ENCODE measurements at places on chromosomes 2 and 18.

DNA sequence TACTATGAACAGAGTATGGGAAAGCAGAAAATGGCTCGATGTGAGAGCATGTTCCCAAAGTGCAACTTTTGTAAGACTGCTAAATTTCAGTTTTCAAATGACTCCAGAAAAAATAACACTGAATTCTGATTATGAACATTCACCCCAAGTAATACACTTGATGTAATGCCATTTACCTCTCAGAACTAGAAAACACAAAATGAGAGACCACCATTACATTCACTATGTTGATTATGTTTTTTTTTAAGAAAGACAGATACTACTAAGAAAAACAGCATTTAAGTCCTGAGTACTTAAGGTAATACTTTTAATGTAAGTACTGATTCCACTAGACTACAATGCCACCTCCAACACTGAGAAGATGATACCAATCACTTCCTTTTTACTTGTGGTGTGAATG, 38.5 kb downstream of the SFT2D3 start:
- DNase-seq, result no peak

- DNase-seq, result no peak
Observed at GRCh38 chr18:6198585-6198984, 216.1 kb downstream of the L3MBTL4 start.

GRCh38 chr2:1591978-1592907, 152.1 kb downstream of the PXDN start:
- no peak for DNase-seq

- no peak for DNase-seq
Observed at GRCh38 chr2:9356261-9356660, 67.1 kb downstream of the ITGB1BP1 start.

DNA sequence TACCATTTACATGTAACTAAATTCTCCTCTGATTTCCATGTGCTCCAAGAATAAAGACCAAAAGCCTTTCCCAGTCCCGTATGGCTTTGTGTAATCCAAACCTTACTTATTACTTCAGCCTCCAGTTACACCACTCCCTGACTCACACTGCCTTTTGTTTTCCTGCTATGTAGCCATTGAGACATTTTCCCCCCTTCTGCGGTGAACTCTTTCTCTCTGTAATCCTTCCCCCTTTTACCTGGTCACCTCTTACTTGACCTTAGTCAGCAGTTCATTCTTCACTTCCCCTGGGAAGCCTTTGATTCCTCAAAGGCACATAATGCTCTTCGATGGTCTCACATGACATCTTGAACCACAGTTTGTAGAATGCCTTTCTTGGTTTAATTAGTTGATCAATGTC, 256.0 kb upstream of the FANCL start:
- no peak for DNase-seq

- DNase-seq, result peak; percentile 2
Observed at GRCh38 chr18:35998967-35999366, 26.5 kb downstream of the RMP24 start.

GRCh38 chr2:134718023-134718816, 580 bp downstream of the TMEM163 start:
- no peak for DNase-seq

DNA sequence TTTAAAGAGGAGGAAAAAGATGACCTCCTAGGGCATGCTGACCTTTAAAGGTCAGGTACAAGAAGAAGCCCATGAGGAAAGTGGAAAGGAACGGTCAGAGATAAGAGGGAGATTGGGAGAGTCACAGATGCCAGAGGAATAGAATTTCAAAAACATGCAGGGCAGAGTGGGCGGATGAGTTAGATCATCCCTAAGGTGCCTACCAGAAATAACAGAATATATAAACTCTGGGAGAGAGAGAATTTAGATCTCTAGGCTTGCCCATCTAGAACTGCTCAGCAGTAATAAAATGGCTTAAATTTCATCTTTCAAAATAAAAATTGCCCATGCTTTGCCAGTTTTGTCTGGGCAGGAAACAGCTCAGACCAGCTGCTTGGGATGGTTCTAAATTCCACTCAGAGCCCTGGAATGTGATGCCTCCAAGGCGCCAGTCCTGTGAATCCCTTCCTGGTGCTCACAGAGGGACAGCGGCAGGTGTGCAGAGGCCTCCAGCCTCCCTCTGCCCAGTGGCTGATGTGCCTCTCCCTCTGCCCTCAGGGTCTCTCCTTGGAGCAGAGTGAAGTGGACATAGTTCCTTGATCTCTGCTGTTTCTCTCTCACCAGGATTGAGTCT, 130.9 kb downstream of the ANTXR1 start:
- DNase-seq, result no peak

- DNase-seq, result no peak
Observed at GRCh38 chr2:68721482-68722101, 13.0 kb upstream of the ARHGAP25 start.

DNA sequence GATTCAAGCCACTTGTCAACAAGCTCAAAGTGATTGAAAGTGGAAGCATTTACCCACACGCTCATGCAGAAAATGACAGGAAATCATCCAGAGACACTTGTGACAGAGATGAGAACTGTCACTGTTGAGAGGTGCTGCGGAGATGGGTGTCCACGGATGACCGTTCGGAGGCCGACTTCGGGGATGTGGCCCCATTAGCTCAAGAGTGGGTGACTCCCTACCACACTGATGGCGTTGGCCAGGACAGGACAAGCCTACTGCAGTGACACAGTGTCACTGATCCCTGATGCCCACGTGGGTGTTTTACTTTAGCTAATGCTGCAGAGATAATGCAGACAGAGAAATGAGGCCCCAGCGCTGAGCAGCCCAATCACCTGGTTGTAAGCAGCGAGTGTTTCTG, 81.5 kb upstream of the YWHAQ start:
- no peak for DNase-seq

GRCh38 chr2:85419009-85419675, 628 bp downstream of the SH2D6 start:
- DNase-seq, result no peak

GRCh38 chr2:205766779-205767359, 84.6 kb downstream of the NRP2 start:
- peak; percentile 18 for DNase-seq

DNA sequence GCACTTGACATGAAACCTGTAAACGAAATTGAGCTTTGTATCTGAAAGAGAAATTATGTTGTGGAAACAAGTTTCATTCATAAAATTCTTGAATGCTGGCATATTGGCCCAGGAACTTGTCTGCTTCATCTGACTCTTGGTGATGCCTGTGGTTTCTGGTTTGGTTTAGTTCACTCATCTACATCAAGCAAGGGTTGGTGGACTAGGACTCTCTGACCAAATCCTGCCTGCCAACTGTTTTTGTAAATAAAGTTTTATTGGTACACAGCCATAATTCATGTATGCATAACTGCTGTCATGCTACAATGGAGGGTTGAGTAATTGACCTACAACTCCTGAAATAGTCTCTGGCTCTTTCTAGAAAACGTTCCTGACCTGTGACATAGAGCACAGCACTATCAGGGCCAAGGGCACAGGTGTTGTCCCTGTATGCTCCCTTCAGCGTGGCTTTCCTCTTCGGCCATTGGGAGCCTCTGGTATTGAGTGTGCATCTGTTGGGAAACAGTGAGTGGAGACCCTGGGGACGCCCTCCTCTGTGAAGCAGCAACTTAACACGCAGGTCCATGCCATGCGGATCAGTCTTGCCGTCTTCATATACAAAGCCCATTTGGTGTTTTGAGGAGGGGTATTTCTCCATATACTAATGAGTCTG, 226.3 kb downstream of the SH3RF3 start:
- DNase-seq, result no peak

GRCh38 chr18:66209656-66210055, 394.2 kb downstream of the CDH19 start:
- DNase-seq, result no peak

DNA sequence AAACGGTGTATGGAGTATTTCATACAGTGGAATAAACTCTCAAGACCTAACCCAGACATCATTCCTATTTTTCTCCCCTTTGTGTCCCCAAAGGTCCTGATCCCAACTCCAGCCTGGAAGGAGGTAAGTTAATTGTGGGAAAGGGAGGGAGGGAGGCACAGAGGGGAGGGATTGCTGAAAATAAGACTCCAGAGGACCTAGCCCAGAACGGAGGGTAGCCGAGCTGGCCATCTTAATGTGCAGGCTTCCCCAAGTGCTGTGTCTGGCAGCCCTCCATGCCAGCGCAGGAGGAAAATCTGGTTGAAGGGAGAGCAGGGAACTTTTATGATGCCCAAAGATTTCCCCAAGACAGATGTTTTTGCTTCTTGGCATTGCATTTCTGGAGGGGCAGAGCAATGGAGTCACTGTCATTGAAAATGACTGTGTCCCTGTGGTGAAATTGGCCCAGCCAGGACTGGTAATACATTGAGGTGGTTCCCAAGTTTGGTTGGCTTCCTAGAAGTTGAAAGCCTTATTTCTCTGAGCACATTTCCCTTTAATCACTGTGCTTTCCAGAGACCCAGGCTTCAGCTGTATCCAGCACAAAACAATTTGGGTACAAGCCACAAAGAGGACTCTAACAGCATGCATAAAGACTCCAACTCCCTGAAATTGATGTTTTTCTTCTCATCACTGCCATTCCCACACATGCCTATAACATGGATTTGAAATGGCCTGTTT, 202.7 kb downstream of the AGPS start:
- DNase-seq, result no peak

DNA sequence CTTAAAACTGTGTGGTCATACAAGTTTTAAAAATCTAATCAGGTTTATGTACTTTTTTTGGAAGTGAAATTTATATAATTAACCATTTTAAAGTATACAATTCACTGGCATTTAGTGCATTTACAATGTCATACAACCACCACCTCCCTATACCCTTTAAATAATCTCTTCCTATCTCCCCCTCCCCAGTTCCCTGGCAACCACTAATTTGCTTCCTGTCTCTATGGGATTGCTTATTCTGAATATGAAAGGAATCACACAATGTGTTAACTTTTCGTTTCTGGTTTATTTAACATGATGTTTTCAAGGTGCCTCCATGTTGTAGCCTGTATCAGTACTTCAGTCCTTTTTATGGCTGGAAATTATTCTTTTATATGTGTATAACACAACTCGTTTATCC, 19.4 kb downstream of the CHMP3 start:
- no peak for DNase-seq

DNA sequence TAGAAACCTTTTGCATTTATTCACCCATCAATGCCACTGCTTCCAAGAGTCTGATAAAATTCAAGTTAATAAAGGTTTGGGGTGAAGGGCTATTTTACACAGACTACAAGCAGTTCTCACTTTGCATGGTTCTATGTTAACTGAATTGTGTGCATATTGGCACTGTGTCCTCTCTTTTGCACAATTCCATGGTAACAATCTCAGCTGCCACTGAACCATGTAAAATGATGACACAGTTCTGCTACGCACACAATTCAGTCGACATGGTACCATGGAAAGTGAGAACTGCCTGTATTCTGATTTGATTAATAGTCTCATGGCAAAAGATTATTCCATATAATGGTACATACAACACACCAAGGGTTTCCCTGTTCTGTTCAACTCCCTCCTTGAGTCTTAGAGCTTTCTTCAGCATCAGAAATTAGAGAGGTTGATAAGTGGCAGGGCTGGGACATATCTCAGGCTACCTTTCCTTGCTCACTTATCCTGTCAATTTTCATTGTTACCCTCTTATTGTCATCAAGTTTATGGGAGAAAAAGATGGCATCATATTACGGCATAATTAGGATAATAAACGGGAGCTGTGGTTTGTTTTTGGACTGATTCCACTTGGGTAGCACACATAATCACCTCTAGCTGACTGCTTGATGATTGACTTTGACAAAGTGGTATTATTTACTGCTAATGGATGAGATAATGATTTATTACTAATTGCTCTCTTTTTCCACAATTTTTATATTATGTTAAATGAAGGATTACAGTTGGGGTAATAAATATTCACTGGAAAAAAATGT, 139.3 kb upstream of the CREB1 start:
- DNase-seq, result no peak

DNA sequence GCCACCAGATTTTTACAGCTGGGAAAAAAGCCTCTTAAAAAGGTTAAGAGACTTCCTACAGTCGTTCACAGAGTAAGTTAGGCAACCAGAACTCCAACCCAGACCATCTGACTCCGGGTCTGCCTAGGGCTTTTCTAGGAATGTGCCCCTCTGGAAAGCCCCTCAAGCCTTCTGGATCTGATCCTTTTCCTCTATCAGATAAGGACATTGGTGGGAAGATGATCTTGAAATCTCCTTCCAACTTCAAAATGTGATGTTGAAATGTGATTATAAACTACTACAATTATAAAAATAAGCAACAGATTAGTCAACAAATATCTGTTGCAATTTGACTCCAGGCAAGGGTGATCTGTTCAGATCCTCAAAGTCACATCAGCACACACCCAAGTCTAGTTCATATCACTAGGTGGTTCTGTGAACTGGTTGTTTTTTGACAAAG, 270.4 kb downstream of the ARHGAP15 start:
- no peak for DNase-seq

DNA sequence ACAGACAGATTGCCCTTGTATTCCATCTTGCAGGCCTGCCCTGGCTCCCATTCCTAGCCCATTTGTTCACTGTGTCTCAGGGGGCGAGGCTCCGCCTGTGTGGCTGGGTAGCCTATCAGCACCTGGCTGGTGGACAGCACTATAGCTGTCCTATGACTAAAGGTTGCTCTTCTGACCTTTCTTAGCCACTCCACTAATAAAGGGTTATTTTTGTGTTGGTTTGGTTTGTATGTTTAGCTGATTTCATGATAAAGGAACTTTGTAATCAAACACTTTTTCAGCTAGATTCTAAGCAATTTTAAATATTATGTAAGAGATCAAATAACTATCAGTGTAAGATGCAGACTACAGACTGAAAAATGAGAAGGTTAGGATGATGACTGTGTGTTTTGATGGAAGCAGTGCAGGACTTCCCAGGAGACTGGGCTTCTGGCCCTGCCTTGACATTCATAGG, 72.2 kb downstream of the CRIM1 start:
- DNase-seq, result no peak

GRCh38 chr2:18550433-18550832, 10.0 kb downstream of the RDH14 start:
- no peak for DNase-seq

DNA sequence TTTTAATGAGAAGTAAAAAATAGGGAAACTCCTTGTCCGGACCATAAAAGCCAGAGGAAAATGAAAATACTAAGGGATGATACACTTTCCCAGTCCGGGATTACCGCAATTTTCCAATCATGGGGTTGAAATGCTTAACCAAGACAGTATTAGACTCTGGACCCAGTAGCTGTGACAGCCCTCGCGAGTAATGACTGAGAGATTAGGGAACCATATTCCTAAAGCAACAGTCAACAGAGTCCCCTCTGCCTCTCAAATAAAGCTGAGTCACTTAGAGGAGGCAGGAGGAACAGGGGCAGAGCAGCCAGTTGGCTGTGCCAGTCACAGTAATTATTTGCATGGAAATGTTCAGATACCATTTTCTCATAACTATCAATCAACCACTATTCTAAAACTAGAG, 34.8 kb downstream of the GPATCH11 start:
- DNase-seq, result no peak

- no peak for DNase-seq
Observed at GRCh38 chr2:112183327-112184025, 45.3 kb downstream of the FBLN7 start.

DNA sequence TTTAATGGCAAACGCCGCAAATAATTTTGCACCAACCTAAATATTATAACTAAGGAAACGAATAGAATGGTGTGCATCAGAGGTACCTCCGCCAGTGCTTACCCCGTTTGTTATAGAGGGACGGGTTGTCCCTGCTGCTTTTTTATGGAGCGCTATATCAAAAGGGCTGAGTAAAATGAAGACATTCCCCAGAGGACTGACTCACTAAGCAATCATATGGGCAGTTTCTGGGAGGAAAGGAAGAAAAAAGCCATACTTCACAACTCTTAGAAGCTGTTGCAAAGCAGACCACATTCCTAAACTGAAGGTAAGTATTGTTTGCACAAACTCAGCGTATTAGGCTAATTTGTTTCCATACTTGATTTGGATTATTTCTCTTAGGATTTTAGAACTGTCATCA, 12.9 kb downstream of the ID2 start:
- DNase-seq, result no peak
